Caco-2 (cell line): ENCODE measurements at places on chromosomes 6 and 20.

GRCh38 chr6:105501826-105502344 lies 99.0 kb upstream of the PREP start:
- no peak for DNase-seq
- no peaks in the 10 kb centered on the region for H3K27me3 ChIP-seq
- H3K4me1 ChIP-seq: no peaks in the 10 kb centered on the region
- no peak overlapping the region for H3K4me3 ChIP-seq
- H3K36me3 ChIP-seq: no peaks in the 10 kb centered on the region

DNA sequence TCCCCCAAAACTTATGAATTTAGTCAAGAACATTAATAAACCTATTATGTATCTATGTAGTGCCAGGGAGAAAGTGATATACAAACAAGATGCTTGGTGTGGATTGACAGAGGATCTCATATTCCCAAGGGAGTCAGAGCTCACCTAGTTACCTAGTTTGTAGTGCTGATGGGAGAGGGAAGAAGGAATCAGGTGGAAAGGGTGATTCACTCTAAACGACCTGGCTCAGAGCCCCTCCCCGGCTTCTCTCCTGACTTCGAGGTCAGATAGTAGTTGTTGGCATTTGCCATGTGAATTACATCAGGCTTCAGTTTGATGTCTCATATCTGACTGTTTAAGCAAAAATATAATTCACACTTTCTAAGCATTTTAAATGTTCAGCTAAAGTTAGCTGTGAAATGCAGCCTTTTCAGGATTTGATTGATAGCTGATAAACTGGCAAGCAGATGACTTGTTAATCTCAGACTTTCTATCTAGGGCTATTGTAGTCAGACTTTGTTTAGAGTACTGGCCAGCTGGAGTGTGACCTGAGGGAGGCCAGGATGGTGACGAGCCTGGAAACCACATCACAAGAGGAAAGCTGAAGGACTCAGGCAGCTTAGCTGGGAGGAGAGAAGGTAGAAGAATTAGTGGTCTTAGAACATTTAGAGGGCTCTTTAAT lies 123.7 kb downstream of the AKAP7 start:
- H3K27me3 ChIP-seq: no peaks in the 10 kb centered on the region
- no peaks in the 10 kb centered on the region for H3K36me3 ChIP-seq
- H3K4me3 ChIP-seq: no peak overlapping the region
- peak; percentile 37 for DNase-seq
- H3K4me1 ChIP-seq: 0 out of 2 replicates have a peak, but pooled peaks cover 10% of the 10 kb centered on the region

- peaks cover 11% of the 10 kb centered on the region for H3K4me1 ChIP-seq
- H3K27me3 ChIP-seq: no peaks in the 10 kb centered on the region
- no peak overlapping the region for H3K27ac ChIP-seq
- H3K4me3 ChIP-seq: no peak overlapping the region
Observed at GRCh38 chr20:15036948-15037347, 699.5 kb upstream of the FLRT3 start.

DNA sequence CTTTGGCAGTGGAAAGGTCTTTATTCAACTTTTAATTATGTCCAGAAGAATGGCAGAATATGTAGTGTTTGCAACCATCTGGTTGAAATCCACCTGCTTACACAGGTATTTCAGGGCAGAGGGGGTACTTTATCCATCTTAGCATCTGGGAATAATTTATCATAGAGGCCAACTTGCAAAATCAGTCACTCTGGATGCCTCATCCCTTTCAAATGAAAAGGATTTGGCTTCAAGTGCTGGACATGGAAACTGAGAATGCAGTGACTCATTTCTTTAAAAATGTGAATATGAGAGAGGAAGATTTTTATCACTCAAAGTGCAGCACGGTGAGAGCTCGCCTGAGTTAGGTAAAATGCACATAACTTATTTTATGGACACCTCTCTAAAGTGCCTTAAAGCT lies 758.3 kb downstream of the KIF16B start:
- H3K27ac ChIP-seq: no peak overlapping the region
- no peak overlapping the region for H3K4me3 ChIP-seq
- no peaks in the 10 kb centered on the region for H3K27me3 ChIP-seq
- peaks cover 5% of the 10 kb centered on the region for H3K4me1 ChIP-seq
- DNase-seq: no peak
- H3K36me3 ChIP-seq: no peaks in the 10 kb centered on the region

DNA sequence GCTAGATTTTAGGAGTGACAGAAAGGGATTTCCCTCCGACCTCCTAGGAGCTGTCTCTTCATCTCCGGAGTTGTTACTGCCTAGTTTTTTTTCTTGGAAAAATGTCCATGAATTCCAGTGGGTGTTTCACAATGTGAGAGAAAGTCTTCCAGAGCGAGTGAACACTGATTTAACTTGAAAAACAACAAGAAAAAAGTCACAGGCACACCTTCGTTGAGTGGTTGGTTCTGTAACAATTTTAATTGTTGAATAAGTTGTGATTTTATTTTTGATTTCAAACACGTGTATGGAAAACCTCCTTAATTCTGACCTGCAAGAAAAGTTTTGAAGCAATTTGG lies 2.9 kb downstream of the TFAP2C start:
- no peak for DNase-seq
- H3K36me3 ChIP-seq: no peaks in the 10 kb centered on the region
- no peak overlapping the region for H3K4me3 ChIP-seq
- no peaks in the 10 kb centered on the region for H3K27me3 ChIP-seq
- peaks cover 6% of the 10 kb centered on the region; the same call in 1 of the 2 replicates for H3K4me1 ChIP-seq

GRCh38 chr6:137589067-137589848 lies 95.1 kb upstream of the OLIG3 start:
- peak; percentile 68 for DNase-seq
- H3K36me3 ChIP-seq: no peaks in the 10 kb centered on the region
- no peaks in the 10 kb centered on the region for H3K27me3 ChIP-seq
- H3K27ac ChIP-seq: no peak overlapping the region
- no peak overlapping the region for H3K4me3 ChIP-seq
- H3K4me1 ChIP-seq: 0 out of 2 replicates have a peak, but pooled peaks cover 9% of the 10 kb centered on the region

- no peak overlapping the region for H3K27ac ChIP-seq
- H3K4me3 ChIP-seq: no peak overlapping the region
- H3K36me3 ChIP-seq: no peaks in the 10 kb centered on the region
Observed at GRCh38 chr20:9258901-9259300, 190.0 kb downstream of the PLCB4 start.
